ENCODE measurements at places on chromosomes 12 and 14. TPM values are rescaled to one million over a fixed set of nuclear protein-coding genes. Genes with fewer than 3 reads are reported as not detected.

The MANSC4 gene
- polyA plus RNA-seq, result not detected

- no peak for DNase-seq
Measured at GRCh38 chr12:93358058-93358457, 19.7 kb upstream of the NUDT4 start.

DNA sequence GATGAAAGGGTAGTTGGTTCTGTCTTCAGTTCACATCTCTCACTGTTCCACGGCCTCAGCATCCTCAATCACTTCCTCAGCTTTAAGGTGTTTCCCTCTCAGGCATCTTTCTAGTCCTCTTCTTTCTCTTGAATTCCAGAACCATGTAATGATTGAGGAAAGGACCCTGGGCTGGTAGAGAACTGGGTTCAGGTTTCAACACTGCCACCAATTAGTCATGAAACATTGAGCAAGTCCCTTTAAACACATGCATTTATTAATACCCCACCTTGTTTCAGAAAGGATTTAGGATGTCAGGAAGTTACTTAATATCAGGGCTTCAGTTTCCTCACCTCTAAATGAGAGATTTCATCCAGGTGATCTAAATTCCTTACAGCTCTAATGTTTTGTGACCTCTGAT lies 7.2 kb downstream of the DMAC2L start:
- no peak for DNase-seq

The GPD1 gene
- polyA plus RNA-seq, result not detected

DNA sequence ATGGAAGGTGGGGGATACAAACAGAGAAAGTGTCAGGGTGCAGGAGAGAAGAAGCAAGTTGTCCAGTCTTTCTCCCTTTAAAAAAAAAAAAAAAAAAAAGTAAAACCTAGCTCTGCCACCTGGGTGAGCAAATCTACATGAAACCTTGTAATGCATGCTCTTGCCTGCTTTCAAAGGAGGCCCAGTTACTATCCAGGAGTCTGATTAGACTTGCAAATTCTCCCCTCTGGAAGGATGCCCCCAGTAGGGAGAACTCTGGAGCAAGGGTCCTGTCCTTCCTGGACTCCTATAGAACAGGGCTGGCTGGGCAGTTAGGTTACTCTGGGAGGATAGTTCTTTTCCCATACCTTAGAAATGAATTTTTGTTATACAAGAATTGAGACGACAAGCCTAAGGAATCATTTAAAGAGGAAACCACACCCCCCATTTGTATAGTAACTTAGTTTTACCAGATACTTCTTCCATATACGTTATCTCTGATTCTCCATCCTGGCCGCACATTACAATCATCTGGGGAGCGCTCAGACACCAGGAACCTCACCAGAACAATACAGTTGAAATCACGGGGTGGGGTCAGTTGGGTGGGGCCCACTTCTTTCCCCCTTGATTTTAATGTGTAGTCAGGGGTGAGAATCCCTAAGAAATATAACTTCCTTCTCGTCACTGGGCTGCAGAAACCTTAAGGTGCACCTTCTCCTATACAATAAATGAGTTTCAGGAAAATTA lies 30.5 kb downstream of the RAB35 start:
- no peak for DNase-seq

The SERPINA10 gene
- not detected for polyA plus RNA-seq

- DNase-seq, result no peak
Measured at GRCh38 chr12:70722584-70723343, 85.5 kb upstream of the PTPRB start.

- no peak for DNase-seq
Measured at GRCh38 chr14:77965919-77966435, 166.1 kb downstream of the ADCK1 start.

DNA sequence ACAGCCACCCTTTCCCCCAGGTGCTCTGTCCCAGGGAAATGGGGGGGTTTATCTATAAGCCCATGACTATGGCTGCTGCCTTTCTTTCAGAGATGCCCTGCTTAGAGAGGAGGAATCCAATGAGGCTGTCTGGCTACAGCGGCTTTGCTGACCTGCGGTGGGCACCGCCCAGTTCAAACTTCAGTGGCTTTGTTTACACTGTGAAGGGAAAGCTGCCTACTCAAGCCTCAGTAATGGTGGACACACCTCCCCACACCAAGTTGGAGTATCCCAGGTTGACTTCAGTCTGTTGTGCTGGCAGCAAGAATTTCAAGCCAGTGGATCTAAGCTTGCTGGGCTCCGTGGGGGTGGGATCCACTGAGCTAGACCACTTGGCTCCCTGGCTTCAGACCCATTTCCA lies 869.2 kb downstream of the SLC6A15 start:
- DNase-seq, result no peak

GRCh38 chr12:117981267-117981666 lies 12.5 kb upstream of the KSR2 start:
- DNase-seq, result no peak

DNA sequence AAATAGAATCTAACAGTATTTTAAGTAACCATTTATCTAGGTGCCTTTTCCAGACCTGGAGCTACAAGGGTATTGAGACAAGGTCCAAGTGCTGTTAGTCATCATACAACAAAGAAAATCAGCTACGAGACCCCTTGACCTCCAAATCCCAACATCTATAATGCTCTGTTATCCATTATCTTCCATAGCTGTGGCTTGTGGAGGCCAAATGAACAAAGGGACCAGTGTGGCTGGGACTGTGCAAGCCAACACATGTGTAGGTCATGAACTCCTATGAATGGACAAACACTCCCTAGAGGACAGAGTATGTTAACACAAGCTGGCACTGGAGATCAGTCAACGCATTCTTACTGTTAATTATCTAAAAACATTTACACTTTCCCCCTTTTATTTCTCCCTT lies 374.5 kb downstream of the EMP1 start:
- DNase-seq, result no peak
